Cerebellum (tissue), 4 donors: ENCODE measurements at places on chromosomes 11 and 22. TPM values are rescaled to one million over a fixed set of nuclear protein-coding genes. Genes with fewer than 3 reads are reported as not detected.

Gene MS4A15
- total RNA-seq, result not detected

Gene RFPL2
- total RNA-seq, result 0.73 TPM

Gene SPON1
- total RNA-seq, result 39.1 TPM

DNA sequence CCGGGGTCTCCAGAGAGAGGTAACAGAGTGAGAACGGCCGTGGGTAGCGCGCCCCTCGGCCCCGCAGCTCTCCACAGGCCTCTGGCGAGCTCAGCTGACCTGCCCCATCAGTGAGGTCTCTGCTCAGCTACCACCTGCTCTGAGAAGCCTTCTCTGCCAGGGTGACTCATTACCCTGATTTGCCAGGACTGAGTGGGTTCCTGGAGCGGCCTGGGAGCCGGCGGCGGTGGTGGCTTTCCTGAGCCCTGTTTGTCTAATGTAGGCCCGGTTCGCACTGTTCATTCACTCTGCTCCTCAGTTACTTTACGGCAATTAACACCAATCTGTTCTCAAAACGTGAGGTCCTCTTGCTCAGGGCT lies 351.0 kb upstream of the B3GAT1 start:
- DNase-seq, result peak; percentile 19

- DNase-seq, result no peak
These were observed 10.3 kb upstream of the SPON1 start for GRCh38 chr11:13952221-13952620.

DNA sequence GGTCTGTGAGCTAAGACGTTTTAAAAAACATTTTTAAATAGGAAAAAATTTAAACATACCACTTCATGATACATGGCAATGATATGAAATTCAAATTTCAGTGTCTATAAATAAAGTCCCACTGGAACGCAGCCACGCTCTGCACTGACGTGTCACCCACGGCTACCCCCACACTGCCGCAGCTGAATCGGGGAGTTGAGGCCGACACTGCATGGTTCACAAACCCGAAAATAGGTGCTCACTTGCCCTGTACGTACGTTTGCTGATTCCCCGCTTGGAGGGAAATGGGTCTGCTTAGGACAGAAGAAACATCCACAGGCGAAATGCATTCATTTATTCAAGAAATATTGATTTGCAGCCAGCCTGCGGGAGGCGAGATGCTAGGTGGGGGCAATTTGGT lies 1342.3 kb downstream of the TBC1D22A start:
- no peak for DNase-seq

GRCh38 chr11:69201066-69201365 lies 45.3 kb downstream of the SMIM38 start:
- DNase-seq, result no peak
